ENCODE measurements at places on chromosomes 5 and 9.

GRCh38 chr5:15703901-15704300 lies 203.9 kb downstream of the FBXL7 start:
- no peak for DNase-seq

- DNase-seq, result no peak
Observed at GRCh38 chr5:9479361-9479760, 66.5 kb downstream of the SEMA5A start.

- no peak for DNase-seq
Observed at GRCh38 chr5:76547891-76548524, 75.2 kb downstream of the F2RL2 start.

GRCh38 chr5:33565324-33565723 lies 124.6 kb downstream of the TARS1 start:
- DNase-seq, result no peak

DNA sequence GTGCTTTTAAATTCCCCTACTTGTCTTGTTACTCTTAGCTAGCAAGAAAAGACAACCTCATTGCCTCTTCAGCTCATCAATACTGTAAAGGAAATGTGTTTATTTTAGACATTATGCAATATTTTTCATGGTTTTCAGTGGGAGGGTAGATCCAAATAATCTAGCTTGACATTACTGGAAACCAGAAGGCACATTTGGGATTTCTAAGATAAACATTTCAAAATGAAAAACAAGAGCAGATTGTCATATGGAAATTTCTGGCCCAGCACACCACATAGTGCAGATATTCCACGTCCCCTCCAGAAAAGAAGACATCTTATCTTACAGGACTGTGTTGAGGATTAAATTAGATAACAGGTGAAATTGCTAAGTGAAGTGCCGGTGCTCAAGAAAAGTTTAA lies 296.9 kb downstream of the MSX2 start:
- no peak for DNase-seq

GRCh38 chr9:93002700-93003099 lies 55.4 kb downstream of the FGD3 start:
- DNase-seq, result no peak

DNA sequence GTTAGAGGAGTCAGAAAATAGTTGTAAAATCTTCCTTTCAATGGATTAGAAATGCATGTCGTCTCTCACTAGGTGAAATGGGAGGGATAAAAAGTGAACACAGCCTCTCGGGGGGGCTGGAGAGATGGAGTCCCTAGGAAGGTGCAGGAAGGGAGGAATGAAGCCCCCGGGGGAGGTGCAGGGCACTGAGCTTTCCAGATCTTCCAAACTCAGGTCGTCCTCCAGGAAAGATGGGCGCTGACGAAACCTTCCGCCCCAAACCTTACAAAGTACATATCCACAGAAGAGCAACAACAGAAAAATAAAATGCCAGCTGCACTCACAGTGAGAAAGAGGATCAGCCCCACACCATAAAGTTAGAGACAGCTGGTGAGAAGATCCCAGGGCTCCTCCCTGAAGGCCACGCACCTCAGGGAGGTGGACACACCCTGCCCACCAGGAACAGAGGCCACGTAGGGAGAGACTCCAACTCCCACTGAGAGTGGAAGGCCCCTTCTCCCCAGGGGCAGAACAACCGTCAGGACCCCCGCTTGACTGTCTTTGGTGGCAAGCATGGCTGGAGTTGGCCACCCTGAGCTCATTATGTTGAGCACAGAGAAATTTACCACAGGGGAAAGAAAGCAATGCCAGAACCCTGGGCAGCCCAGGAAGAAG lies 174.3 kb downstream of the AUH start:
- DNase-seq, result no peak

DNA sequence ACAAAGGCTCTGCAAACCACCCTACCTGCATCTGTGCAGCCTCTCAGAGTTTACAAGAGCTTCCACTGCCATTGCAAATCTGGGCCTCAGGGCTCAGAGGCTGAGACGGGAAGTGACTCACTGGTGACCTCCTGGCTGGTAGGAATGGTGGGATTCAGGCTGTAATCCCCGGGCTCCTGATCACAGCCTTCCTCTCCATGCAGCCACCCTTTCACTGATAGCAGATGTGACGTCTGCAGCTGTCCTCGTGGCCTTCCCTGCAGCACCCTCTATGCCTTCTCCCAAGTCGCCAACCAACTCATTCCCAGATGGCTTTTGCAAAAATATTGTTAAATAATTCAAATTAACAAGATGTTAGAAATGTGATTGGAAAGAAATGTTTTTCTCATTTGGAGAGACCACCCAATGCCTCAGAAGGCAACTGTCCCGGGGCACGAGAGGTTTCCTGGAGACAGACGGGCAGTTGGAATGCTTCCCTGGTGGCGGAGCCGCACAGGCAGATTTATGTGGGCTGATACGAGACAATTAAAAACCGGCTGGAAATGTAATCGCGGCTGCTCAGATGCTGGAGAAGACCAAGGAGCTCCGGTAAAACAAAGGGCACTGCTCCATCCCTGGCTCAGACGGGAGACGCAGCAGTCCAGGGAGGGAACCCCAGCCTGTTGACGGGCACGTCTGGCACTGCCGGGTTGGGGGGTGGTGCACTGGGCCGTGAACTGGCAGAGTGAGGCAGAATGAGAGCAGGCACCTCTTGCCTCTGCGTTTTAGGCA lies 34.4 kb upstream of the SLC25A51 start:
- no peak for DNase-seq

DNA sequence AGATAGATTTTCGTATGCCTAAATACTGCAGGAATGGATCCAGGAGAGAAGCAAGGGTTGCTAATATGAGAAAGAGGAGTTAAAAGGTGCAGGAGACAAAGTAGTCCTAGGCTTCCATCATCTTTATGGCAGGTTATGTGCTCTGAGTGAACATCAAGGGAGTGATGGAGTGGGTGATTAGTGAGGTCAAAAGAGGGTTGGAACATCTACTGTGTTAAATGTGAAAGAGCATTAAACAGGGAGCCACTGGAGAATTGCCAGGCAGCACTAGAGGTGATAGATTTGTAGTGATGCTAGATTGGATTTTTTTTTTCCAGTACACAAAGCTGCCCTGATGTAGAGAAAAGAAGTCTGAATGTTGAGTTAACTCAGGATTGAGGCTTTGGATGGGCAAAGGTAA lies 199.3 kb downstream of the NMUR2 start:
- no peak for DNase-seq

GRCh38 chr5:119347991-119348390 lies 7.8 kb upstream of the TNFAIP8 start:
- no peak for DNase-seq

DNA sequence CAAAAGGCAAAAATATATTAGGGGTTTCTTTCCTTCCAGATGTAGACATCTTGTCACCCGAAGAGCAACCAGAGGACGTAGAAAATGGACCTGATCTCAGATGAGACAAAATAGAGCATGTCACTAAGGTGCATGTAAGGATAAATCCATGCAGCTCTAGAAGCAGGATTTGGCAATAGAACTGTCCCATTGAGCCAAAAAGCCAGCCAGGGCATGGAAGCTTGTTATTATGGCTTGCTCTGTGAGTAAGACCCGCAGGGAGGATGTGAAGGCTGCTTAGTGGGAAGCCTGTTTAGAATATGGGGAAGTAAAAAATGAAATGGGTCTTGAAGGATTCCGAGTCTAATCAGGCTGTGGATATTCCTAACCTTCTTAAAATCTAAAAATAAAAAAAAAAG lies 165.6 kb upstream of the MPDZ start:
- DNase-seq, result no peak

- no peak for DNase-seq
Observed at GRCh38 chr5:13945271-13945670, 783 bp upstream of the DNAH5 start.

- DNase-seq, result no peak
Observed at GRCh38 chr5:79564798-79565279, 47.4 kb upstream of the TENT2 start.

GRCh38 chr9:133158695-133159094 lies 5.0 kb downstream of the GBGT1 start:
- no peak for DNase-seq

- no peak for DNase-seq
Observed at GRCh38 chr9:126681336-126681735, 67.6 kb downstream of the LMX1B start.

DNA sequence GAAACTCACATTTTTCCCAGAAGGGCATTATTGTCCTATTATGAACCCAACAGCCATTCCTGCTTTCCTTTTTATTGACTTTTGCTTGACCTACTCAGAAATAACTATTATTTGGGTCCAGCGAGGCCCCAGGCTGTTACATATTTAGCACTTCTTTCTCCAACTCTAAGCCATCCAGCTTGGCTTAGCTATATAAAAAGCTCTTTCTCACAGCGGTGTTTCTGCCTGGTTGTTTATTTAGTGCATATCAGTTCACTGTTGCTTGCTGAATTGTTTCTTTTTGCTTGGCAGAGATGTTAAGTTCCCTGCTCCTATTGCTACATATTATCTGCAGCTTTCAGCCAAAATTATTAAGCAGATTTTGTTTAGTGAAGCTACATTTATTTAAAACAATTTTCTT lies 1156.8 kb upstream of the SEMA6A start:
- DNase-seq, result no peak

DNA sequence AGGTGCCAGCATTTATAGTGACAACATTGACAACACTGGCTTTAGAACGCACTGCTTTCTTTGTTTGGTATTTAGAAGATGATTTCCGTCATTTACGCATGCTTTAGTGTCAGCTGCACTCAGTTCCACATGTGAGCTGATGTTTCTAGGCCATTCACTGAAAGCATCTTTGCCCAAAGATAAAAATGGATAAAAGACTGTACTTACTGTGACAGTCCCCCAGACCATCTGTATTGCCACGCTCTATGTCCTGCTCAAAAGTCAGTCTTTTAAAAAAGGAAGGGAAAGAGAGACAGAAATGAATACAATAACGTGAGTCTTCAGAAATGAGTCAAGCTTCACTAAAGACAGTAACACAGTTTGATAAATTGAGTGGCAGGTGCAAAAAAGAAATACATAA lies 99.3 kb downstream of the SEMA6A start:
- DNase-seq, result no peak

DNA sequence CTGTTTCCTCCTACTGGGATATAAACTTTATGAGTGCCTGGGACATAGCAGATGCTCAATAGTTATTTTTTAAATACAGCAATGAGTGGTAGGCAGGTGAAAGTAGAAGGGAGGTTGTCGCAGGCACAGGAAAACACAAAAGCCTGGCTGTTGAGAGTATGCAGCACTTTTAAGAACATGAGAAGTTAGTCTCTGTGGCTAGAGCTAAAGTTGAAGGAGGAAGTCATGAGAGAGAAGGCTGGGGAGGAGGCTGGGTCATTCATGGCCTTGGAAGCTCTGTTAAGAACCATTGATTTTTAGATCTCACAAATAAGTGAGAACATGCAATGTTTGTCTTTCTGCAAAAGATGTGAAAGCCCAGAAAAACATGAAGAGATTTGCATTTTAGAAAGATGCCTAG lies 126.7 kb downstream of the PRKACG start:
- no peak for DNase-seq

DNA sequence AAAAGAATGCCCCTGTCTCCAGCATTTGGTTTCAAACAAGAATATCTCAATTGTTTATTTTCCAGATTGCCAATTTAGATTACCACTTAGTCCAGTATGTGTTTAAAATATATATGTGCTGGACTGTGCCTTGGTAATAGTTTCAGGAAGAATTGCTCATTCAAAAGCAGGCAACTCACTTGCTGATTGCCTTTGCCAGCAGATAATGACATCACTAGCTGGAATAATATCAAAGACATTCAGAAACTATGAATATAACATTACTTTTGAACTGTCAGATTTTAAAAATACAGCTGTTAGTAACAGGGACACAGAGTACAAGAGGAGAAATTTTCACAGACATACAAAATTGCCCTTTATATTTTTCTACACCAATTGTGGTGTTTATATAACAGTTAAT lies 96.0 kb upstream of the ITGA2 start:
- DNase-seq, result no peak

DNA sequence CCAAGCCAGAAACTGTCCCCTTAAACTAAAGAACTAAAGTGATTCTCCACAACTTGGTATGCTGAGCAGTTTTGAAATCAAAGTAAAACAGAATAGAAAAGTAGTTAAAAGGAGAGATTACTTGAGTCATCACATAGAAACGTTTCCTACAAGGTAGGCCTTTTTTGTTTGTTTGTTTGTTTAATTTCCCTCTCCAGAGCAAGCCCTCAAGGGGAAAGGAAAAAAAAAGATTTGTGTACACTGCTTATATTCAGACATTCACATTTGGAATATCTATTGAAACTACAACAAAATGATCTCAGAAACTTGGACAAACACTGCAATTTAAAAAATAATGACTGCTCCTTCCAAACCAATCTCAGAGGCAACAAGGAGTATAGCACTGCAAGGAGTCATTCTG lies 304.7 kb upstream of the NREP start:
- DNase-seq, result no peak

DNA sequence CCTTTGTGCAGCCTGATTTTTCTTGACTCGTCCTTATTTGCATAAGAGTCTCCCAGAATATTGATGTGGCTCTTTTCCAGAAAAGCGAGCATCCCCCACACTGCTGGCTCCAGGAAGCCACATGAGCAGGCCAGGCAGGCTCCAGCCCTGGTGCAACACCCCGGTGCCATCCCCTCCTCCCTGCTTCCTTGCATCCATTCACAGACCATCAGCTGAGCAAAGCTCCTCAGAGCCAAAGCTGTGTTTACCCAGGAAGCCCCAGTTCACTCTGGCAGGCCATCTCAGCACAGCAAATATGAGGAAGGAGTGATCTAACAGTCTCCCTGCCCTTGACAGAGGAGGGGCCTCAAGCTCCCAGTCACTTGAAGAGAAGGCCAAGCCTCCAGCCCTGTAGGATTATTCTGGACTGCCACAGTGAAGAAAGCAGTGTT lies 34.4 kb downstream of the INSYN2B start:
- DNase-seq, result no peak

GRCh38 chr9:83012168-83012921 lies 50.6 kb downstream of the RASEF start:
- DNase-seq, result no peak

- DNase-seq, result no peak
Observed at GRCh38 chr9:91930475-91930874, 19.6 kb downstream of the ROR2 start.

GRCh38 chr9:37761511-37761910 lies 7.9 kb downstream of the TRMT10B start:
- no peak for DNase-seq

DNA sequence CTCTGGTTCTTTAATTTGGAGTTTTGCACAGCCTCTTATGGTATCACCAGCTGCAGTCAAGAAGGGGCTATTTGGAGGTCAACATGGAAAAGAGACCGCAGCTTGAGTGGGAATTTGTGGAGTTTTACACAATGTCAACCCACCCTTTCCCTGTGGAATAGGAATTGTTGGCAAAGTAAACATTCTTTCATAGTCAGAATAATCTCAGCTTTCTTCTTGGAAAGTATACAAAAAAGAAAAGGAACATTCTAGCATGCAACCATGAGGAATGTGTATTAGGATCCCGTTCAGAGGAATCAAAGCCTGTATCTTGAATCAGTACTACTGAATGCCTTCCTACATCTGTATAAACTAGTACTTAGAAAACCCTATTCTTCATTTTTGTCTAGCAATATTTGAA lies 107.6 kb downstream of the LURAP1L start:
- no peak for DNase-seq

- no peak for DNase-seq
Observed at GRCh38 chr5:88825584-88826315, 57.2 kb downstream of the MEF2C start.
